CD4-positive, CD25-positive, alpha-beta regulatory T cell (primary cell): ENCODE measurements at places on chromosomes 5 and 9.

- DNase-seq: no peak
Observed at GRCh38 chr9:90871327-90871935, 69.8 kb downstream of the SYK start.

DNA sequence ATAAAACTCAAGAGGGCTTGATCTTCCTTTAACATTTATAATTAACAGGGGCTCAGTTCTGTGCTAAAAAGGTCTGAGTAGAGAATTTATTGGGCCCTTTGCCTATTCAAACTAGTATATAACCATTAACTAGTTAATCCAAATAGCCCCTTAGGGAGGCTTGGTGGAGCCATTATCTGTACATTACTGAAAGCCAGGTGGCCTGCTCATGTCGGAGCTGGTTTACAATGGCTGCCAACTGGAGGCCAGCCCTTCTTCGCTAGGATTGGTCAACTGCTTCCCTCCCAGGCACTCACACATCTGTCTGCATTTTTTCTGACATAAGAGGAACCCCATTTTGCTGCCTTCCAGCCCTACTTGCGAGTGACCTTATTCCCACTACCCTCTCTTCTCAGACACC is 30.4 kb upstream of the NDFIP1 start:
- no peak for DNase-seq

- no peak for DNase-seq
Observed at GRCh38 chr5:24643880-24644279, 898 bp downstream of the CDH10 start.

GRCh38 chr9:108639696-108640095 is 216.1 kb downstream of the ACTL7B start:
- no peak for DNase-seq

GRCh38 chr9:132042324-132042723 is 37.3 kb downstream of the MED27 start:
- DNase-seq: no peak

GRCh38 chr5:88394536-88395175 is 126.0 kb upstream of the TMEM161B start:
- DNase-seq: no peak

GRCh38 chr9:136609838-136610311 is 52.8 kb upstream of the EGFL7 start:
- DNase-seq: no peak
